ENCODE measurements at places on chromosomes 2 and 18. TPM values are rescaled to one million over a fixed set of nuclear protein-coding genes. Genes with fewer than 3 reads are reported as not detected.
A peak's percentile ranks its signal among the peaks of the same experiment; 100 is the strongest.

Gene HOXD8
- 0.29 TPM for total RNA-seq

DNA sequence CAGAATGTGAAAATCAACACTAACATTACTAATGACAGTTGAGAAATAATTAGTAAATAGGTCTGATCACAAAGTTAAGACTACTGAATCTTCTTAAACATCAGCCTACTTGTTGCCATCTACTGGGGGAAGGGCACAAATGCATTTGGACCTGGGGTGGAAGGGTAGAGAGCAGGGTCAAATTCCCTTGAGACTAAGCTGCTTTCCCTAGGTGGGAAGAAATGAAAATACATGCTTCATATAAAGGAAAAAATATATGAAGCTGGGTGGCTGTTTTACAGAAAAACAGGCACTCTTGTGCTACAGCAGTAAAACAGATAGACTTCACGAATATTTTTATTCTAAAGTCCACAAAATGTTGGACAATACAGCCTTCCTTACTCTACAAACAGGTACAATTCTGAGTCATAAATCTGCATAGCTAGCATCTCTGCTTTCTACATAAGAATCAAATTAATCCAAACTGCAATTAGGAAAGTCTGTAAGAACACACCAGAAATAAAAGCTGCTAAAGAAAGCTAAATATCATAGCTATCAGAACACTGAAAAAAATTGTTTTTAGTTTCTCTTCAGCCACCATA is 10.9 kb downstream of the TRIP12 start:
- peak overlapping the region; percentile 50 for H3K27ac ChIP-seq
- no peak overlapping the region for H3K4me3 ChIP-seq
- no peaks in the 10 kb centered on the region for H3K27me3 ChIP-seq
- DNase-seq = no peak
- peaks cover 18% of the 10 kb centered on the region for H3K4me1 ChIP-seq

DNA sequence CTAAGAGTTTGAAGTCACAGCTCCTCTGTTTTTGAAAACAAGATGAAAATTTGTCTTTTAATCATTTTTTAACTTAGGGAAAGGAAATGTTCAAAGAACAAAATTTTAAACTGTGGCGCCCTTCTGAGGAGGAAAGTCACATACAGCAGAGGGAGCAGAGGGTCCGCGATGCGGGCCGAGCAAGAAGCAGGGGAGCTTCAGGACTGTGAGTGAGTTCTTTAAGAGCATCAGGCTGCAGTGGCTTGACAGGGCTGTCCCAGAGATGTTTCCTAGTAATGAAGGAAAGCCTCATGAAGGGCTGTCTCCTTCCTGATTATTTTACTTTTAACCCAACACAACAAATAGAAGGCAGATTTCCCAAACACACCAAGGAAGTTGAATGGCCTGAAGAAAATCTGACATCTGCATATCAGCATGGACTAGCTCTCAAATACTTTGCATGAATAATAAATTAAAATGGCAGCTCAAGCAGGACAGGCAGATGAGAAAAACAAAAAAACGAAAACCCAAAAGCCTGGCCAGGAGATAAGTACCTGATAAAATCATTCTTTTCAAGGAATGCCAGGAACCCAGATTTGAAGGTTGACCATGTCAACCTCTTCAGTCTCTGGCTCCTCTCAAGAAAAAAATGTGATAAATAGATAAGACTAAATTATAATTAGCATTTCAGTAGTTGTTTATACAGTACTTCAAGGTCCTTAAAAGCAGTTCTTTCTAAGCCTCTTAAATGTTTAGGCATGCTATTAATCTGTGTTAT is 60.8 kb downstream of the SLC40A1 start:
- H3K4me1 ChIP-seq = peaks cover 53% of the 10 kb centered on the region
- peaks cover 17% of the 10 kb centered on the region for H3K36me3 ChIP-seq
- H3K27ac ChIP-seq = peak overlapping the region; percentile 76
- no peaks in the 10 kb centered on the region for H3K27me3 ChIP-seq

DNA sequence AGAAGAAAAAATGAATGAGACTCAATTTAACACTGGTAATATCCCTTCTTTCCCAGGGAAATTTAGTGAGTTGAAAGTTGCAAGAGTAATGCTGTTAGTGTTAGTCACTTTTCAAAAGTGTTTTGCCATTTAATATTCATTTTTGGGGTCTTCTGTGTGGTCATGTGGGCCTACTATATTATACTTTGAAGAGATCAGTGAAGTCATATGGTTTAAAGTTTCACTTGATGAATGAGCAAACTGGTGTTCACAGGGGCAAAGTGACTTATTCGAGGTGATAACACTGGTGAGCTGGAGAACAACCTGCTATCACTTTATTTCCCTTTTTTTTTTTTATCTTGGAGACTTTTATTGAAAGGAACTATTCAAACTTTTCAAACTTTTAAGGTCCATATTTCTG is 196.0 kb downstream of the PLCL1 start:
- no peak overlapping the region for H3K4me3 ChIP-seq
- H3K36me3 ChIP-seq = no peaks in the 10 kb centered on the region
- H3K4me1 ChIP-seq = peaks cover 5% of the 10 kb centered on the region
- DNase-seq = no peak
- peaks cover 14% of the 10 kb centered on the region for H3K27me3 ChIP-seq

Gene TMEM247
- total RNA-seq = not detected

- H3K4me1 ChIP-seq = no peaks in the 10 kb centered on the region
- no peak for DNase-seq
- H3K27ac ChIP-seq = no peak overlapping the region
- peaks cover 43% of the 10 kb centered on the region for H3K27me3 ChIP-seq
Measured at GRCh38 chr18:58473071-58473470, 155.8 kb downstream of the ALPK2 start.

GRCh38 chr18:22639561-22639960 is 221.8 kb upstream of the CTAGE1 start:
- DNase-seq = no peak
- no peak overlapping the region for H3K27ac ChIP-seq
- peaks cover 10% of the 10 kb centered on the region for H3K36me3 ChIP-seq
- peaks cover 4% of the 10 kb centered on the region for H3K4me1 ChIP-seq
- no peak overlapping the region for H3K4me3 ChIP-seq

DNA sequence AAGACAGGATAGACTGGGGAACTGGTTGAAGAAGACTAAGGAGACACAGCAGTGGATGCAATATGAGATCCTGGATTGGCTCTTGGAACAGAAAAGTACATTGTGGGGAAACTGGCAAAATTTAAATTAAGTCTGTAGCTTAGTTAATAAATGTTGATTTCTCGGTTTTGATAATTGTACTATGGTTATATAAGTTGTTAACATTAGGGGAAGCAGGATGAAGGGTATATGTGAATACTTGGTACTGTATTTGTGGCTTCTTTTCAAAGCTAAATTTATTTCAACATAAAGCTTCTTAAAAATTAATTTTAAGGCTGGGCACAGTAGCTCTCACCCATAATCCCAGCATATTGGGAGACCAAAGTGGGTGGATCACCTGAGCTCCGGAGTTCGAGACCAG is 103.8 kb downstream of the TMEM17 start:
- H3K36me3 ChIP-seq = peaks cover 4% of the 10 kb centered on the region
- DNase-seq = no peak
- peaks cover 3% of the 10 kb centered on the region for H3K4me1 ChIP-seq
- no peak overlapping the region for H3K4me3 ChIP-seq

Gene VAPA
- total RNA-seq = 130 TPM

All from mesothelial cell of epicardium (in vitro differentiated cells).